COR-L47 (cell line): ENCODE measurements at places on chromosomes 12 and 14.

DNA sequence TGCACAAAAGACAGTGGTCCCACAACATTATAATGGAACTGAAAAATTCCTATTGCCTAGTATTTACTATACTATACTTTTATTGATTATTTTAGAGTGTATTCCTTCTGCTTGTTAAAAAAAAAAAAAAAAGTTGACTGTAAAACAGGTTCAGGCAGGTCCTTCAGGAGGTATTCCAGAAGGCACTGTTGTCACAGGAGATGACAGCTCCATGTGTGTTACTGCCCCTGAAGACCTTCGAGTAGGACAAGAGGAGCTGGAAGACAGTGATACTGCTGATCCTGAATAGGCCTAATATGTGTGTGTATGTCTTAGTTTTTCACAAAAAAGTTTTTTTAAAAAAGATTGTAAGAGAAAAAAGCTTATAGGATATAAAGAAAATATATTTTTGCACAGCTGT is 12.3 kb downstream of the UBE2N start:
- DNase-seq = no peak

- no peak for DNase-seq
These were observed 214.2 kb downstream of the CPNE8 start for GRCh38 chr12:38691164-38691563.

DNA sequence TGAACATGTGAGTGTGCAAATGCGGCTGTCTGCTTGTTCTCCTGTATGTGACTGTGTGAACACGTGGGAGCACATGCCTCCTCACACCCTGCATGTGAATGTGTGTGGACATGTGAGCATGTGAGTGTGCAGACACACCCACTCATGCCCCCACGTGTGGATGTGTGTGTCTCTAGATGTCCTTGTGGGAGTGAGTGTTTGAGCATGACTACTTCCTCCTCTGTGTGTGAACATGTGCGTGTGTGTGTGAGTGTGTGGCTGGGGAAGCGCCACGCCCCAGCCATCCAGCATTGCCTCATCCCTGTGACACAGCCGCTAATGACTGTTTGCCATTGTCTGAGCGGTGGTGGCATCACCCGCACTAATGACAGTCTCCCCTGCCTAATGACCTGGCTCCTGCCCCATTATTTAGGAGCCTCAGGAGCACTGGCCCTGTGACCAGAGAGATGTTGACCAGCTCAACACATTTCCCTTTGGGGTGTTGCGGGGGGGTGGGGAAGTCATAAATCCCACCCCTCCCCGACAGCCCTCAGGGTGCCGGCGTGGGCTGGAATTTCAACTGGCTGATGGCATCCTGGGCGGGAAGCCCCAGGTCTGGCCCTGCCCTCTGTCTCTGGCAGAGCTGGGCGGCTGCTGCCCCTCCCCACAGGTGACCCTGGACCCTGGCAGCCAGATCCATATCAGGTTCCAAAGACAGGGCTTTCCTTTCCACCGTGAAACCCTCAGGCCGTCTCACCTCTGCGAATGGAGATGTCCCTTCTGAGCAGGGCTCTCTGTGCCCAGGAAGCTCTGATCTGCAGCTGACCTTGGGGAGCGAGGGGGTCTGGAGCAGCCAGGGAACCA is 11.5 kb upstream of the KRT80 start:
- DNase-seq = peak; percentile 88

- DNase-seq = no peak
These were observed 108.8 kb downstream of the ETNK1 start for GRCh38 chr12:22733756-22734155.

- no peak for DNase-seq
These were observed 96.7 kb downstream of the TRHDE start for GRCh38 chr12:72368719-72369422.

DNA sequence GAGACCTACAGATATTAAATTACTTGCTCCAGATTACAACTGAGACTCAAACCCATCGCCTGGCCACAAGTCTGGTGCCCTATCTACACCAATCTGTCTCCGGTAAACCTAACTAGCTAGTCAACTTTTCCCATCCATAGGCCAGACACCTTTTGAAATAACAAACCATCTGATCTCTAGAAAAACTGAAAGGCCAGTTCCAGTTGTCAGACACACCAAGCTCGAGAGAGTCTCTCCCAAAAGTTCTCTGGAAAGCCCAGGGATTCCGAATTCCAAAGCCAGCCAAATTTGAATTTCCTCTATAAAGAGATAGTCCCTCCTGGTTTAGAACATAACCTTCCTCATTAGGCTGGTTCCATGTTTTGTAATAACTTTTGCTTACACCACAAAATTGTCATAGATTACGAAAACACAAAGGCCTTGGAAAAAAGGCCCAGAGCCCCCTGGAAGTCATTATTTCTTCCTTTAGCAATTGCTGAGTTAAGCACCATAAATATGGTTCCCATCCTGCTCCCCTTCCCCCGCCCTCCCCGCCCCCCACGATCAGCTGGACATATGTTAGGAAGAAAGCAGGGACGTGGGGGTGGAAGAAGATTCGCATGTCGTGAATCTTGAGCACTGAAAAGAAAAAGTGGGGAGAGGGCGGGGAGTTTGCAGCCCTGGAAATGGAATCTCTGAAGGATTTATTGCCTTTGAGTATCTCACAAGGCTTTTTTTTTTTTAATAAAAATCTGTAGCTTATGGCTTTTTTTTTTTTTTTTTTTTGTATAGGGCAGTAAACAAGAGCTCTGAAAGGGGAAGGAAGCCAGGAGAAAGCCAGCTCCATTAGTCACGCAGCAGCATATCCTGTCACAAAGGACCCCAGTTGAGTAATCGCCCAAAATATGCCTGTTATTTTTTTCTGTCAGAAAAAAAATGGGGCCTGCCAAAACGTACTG is 110.4 kb downstream of the ZFP36L1 start:
- DNase-seq = no peak

- no peak for DNase-seq
These were observed 130.3 kb upstream of the FUT8 start for GRCh38 chr14:65281991-65282895.

DNA sequence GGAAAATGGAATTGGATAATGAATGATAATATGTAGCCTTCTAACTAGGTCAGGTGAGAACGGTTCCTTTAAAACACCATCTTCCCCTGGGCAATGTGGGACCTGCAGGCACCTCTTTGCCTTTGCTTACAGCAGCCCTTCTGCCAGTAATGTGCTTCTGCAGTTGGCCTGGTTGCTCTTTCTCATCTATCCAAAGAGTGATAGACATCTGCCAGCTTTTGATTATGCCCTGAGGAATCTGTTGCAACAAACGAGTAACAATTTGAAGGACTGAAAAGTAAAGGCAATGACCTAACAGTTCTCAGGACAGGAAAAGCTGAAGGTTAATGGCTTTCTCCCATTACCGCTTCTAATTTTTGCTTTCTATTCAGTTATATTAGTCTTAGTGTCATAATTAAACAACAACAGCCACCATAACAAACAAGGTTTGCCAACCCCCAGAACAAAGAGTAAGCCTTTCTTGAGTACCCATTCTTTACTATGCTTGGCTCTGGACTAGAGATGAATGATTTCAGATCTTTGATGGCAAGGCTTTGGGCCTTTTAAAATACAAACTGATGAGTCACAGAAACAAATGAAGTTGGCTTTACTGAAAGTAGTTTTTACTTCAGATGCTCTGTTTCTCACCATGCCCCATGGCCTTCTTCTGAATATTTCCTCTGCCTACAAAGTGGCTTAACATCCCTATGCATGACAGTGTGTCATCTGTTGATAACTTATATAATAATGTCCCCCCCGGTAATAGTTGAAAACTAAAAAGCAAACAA is 76.1 kb upstream of the KRR1 start:
- DNase-seq = no peak

DNA sequence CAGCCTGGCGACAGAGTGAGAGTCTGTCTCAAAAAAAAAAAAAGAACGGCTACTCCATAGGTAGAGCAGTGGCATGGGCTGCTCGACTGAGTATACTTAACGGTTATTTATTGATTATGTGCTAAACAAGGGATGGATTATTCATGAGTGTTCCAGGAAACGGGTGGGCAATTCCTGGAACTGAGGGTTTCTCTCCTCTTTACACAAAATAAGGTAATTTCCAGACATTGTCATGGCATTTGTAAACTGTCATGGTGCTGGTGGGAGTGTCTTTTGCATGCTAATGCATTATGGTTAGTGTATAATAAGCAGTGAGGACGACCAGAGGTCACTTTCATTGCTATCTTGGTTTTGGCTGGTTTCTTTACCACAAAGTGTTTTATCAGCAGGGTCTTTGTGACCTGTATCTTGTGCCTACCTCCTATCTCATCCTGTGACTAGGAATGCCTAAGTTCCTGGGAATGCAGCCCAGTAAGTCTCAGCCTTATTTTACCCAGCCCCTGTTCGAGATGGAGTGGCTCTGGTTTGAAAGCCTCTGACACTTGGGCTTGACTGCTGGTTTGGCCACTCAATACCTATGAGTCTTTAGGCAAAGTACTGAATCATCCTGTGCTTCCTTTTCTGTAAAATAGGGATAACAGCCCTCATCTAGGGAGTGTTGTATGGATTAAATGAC is 3.2 kb downstream of the DGLUCY start:
- no peak for DNase-seq

GRCh38 chr14:72057701-72058285 is 125.6 kb downstream of the RGS6 start:
- DNase-seq = no peak

GRCh38 chr14:61719344-61720293 is 24.3 kb downstream of the HIF1A start:
- DNase-seq = no peak

DNA sequence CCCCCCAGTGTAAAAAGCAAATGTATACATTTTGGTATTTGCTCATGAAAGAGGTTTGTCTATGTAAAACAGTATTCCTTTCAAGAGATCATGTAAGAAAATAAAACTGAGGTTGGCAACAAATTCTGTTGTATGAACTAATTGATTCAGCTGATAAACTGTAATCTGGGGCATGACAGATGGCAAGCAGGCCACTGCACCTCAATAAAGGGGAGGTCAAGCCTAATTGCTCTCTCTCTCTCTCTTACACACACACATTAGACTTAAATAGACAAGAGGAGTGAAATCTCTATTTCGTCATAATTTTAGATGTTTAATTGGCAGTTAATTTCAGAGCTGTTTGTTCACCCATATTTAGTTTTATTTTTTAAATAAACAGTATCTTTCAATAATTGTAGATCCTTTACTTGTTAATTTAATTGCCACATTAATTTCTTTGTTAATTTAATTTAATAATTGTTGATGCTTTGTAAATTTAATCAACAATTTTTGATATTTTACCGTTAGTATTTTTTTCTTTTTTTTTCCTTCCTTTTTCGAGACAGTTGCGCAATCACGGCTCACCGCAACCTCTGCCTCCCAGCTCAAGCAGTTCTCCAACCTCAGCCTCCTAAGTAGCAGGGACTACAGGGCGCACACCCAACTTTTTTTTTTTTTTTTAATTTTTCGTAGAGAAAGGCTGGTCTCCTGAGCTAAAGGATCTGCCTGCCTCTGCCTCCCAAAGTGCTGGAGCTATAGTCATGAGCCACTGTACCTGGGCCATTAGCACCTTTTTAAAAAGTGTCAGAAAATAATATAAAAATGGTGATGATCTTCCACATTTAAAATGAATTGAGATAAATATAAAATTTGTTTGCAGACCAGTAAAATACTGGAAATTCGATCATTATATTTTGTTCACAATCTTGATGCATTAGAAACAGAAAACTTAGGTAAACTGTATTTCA is 577.7 kb downstream of the SLC16A7 start:
- DNase-seq = no peak

DNA sequence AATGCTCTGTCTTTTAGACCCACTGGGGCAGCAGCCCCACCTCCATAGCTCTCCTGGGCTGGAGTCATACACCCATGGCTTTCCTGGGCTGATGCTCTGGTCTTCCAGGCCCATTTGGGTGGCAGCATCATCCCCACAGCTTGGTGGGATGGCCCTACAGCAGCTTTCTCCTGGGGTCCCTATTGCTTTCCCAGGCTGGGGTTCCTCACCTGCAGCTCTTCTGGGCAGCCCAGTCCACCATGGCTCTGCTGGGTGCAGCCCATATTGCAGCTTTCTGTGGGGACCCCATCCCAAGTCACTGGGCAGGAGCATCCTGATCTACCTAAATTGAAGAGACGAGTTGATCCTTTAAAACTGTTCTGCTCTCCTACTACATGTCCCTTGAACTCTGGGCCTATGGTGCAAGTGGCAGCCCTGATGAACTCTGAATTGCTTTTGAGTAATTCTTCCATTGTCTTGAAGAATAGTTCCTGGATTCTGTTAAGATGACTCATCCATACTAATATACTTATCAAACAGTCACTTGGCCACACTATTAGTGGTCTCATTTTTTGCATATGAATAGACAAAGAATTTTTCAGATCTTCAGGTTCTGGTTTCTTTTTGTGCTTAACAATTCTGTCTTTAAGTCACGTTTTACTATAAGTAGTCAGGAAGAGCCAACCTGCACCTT is 390.1 kb downstream of the DPF3 start:
- no peak for DNase-seq
